NCI-H1105 (cell line): ENCODE measurements at places on chromosomes 7 and 10.

DNA sequence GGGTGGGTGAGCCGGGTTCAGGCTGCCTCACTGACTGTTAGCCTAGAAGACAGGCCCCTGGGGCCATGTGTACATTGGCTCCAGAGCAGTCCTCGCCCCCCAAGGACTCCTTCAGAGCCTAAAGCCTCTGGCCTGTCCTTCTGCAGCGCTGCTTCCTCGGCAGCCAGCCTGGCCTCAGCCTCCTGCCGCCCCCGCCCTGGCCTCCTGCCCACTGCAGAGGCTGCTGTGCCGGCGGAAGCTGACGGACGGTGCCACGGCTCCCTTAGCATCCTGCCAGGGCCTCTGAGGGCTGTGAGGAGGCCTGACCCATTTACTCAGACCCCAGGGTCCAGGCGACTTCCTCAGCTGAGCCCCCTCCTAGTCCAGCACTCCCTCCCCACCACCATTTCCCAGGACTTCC lies 4.9 kb downstream of the SRRM3 start:
- DNase-seq, result no peak

DNA sequence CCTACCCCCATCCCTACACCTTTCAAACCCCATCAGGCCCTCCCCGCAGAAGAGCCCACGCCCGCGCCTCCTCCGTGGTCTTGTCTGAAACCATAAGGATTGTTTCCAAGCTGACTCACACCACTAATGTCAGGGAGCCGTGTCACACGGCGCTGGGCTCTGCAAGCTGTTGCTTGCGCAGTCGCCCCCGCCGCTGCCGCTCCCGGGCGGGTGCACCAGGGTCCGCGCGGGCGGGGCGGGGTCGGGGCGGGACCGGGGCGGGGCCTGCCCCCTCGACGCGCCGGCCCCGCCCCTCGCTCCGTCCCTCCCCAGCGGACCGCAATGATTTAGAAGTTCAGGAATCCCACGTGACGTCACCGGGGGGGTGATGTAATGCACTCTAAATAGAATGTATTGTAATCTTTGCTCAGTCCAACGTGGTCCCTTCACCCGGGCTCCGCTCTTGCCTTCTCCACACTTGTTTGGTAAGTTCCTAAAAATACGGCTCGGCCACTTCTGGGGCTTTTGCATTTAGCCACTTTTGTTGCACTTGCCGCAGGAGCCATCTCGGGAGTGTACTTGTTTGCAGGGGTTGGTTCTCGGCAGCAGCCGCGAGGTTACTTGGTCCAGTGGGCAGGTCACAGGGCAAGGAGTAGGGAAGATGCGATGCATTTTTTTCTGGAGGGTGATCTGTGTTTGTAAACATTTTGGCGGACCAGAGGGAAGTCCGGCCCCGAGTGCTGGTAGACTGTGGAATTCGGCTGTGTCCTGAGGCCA lies 3.2 kb upstream of the CREB5 start:
- DNase-seq, result peak; percentile 55

- DNase-seq, result peak; percentile 39
Observed at GRCh38 chr7:113945018-113945938, 26.5 kb upstream of the PPP1R3A start.

DNA sequence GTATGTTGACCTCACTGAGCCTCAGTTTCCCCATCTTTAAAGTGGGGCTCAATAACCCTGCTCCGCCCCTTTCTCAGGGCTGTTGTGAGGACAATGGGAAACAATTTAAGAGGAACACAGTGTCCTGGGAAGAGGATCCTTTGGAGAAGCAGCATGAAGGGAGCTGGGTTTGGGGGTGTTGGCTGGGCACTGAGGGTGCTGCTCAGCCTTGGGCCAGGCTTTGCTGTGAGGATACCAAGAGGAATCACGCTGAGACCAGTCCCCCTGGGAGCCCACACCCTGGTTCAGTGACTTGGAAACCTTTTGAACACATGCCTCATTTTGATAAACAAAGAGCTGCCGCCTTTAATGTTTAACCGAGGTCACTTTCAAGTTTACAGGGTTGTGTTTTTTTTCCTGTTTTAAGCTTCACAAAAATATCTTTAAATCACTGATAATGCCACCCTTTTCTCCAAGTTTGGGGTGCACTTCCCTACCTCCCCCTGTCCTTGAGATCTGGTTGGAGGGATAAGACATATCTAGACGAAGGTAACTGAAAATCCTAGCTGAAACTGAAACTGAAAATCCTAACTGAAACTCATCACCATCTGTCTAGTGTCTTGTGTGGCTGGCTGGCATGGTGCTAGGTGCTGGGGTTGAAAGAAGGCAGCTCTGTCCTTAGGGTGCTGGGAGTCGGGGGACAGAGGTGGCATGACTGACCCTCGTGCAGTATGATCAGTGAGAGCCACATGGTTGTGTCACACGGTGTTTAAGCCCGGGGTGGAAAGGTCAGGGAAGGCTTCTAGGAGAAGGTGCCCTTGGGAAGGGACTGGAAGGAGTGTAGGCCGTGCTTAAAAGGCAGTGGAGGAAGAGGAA lies 27.7 kb downstream of the ZNF775 start:
- DNase-seq, result no peak

- DNase-seq, result no peak
Observed at GRCh38 chr10:28922861-28923260, 245.5 kb downstream of the BAMBI start.

DNA sequence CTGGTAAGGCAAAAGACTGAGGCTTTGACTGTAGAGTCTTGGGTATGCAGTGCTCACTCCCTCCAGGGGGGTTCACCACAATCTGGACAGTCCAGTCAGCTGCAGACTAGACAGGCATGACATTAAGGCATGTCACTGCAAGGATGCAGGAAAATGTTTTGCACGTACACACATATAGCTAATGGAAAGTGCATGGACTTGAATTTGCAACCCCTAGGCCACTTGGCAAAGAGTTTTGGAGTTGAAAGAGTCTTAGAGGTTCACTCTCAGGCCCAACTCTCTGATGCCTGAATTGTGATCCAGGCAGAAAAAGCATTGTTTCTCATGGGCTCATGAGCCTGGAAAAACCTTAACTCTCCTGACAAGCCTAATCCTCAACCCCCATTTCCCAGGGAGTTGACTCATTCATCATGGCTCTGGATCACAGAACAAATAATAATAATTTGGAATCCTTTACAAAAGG lies 51.9 kb downstream of the LAMB4 start:
- no peak for DNase-seq

- no peak for DNase-seq
Observed at GRCh38 chr10:66783316-66783715, 142.5 kb upstream of the LRRTM3 start.

GRCh38 chr7:115910541-115911164 lies 119.9 kb downstream of the TFEC start:
- DNase-seq, result peak; percentile 24

- DNase-seq, result no peak
Observed at GRCh38 chr10:118118716-118119115, 72.0 kb upstream of the RAB11FIP2 start.

DNA sequence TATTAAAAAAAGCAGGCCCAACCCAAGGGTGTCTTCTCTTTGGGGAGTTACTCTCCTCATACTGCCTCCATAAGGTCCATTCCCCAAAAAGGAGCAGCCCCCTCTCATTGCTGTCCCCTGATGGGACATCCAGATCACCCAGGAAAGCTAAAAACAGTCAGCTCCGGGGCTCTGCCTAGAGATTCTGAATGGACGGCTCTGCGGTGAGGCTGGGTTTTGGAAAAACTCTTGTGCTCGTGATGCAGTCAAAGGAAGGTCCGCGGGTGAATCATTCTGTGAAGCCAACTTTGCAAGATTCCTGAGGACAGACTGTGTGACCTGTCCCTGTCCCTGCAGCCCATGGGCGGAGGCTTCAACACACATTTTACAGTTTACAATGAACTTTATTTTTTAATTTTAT lies 351.5 kb downstream of the TYW1 start:
- DNase-seq, result no peak

GRCh38 chr7:24779283-24779655 lies 22.0 kb upstream of the GSDME start:
- no peak for DNase-seq

DNA sequence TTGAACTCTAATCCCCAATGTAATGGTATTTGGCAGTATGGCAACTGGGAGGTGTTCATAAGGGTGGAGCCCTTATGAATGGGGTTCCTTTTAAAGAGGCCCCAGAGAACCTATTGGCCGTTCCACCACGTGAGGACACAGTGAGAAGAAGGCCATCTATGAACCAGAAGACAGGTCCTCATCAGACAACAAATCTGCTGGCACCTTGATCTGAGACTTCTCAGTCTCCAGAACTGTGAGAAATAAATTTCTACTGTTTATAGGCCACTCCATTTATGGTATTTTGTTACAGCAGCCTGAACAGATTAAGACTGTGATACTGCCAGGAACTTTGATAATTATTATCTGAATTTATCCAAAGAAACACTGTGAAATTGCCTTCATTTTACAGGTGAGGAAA lies 132.3 kb downstream of the GLI3 start:
- DNase-seq, result no peak

DNA sequence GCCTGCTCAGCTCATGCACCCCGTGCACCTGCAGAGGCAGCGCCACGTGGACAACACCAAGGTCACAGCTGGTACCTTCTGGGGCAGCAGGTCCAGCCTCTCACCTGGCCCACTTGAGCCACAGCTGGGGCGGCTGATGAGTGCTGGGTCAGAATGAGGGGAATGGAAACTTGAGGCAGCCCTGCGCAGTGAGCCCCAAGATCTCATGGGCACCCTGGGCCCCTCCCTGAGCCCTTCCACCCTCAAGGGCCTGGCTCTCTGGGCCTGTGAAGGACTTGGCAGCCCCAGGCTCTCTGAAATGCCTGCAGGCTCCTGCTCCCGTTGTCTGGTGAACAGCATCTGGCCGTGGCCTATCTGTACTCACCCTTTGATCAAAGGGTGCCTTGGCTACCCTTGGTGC lies 112.7 kb downstream of the TCERG1L start:
- no peak for DNase-seq

DNA sequence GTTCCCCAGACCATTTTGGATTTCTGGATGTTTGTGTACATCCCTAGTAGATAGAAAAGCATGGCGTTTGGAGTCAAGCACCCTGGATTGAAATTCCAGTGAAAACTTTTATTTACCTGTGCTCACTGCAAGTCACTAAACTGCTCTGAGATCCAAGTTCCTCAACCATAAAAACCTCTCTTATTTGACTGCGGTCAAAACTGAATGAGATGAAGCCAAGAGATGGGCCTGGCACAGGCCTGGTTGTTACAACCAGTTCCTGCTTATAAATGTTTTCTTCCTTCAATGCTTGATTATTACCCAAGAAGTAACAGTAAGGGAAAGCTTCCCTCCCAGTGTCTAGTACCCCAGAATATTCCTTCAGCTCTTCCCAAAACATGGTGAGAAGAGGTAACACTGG lies 70.9 kb upstream of the HPS1 start:
- no peak for DNase-seq

DNA sequence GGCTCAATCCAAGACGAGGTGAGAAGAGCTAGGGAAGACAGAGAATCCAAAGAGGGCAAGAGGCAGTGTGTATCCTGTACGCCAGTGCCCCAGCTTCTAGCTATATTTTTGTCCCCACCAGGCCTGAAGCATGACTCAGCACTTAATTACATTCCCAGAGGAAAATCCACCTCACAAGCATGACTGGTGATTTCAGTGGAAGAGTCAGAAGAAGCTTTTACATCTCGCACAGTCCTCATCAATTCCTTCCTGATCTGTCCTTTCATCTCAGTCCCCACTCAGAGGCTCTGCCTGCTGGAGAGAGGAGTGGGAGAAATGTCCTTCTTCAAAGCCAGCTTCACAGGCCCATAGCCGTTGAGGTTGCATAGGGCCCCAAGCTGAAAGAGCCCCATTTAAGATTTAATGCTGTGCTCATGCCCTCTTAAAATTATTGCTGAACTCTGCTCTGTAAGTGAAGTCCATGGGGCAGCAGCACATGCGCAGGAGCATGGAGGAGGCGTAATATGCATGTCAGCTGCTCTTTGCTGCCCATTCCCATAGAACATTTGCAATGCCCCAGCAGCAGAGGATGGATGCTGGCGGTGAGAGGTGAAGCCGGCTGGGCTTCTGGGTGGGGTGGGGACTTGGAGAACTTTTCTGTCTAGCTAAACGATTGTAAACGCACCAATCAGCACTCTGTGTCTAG lies 39.0 kb upstream of the AOAH start:
- no peak for DNase-seq

DNA sequence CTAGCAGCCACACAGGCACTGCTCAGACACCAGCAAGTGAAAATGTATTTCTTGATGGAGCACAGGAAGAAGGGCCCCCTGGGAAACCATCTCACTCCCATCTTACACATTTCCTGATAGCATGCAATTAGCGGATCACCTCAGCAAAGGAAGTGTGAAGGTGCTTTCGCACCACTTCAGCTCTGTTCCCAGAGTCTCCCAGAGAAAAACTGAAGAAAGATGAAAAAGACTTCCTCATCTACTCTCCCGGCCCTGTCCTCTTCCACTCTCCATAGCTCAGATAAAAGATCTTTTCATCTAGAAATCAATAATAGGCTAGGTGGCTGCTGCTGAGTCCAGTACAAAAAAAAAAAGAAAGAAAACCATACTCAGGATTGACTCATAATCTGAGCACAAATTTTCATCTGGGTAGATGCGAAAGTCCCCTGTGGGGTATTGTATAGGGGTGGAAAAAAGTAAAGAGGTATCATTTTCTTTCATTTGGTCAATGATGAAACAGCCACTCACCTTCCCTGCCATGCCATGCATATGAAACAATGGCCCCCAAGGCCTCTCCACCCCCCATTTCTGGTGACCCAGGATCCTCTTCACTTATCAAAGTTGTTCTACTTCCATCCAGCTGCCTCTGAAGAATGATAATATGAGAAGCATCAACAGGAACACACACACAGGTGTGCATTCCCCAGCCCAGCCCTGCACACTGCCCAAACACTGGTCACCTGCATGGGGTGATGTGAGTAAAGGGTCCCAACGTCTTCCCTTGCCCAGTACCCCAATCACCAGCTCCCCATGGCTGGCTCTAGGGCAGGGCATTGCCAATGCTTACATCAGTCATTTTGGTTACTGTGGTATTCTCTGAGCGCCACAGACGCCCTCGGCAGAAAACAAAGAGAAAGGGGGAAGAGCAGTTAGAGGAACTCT lies 48.8 kb upstream of the DGKI start:
- DNase-seq, result no peak

DNA sequence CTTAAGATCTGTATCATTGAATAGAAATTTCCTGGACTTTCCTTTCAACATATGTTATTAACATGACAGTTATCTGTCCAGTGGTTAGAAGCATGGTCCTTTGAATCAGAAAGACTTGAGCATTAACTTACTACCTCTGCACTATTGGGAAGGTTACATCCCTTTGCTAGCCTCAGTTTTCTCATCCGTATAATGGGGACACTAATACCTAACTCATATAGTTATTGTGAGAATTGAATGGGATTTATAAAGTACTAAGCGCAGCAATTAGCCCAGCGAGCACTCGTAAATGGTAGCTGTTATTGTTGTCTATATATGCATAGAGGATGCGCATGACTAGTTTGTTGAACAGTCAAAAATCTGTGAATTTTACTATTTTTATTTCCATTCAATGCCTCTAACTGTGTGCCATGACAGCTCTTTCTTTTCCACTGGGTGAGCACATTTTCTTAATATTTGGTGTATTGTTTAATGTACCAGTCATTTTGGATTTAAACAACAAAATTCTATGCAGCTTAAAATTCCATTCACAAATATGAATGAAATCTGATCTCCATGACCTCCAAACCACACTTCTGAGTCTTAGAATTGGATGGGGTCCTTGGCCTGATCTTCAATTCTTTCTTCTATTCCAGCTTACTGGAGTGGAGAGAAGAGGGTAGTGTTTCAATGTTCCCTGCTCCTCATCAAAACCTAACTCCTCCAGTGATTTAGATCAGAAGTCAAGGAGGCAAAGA lies 65.0 kb downstream of the CACNB2 start:
- no peak for DNase-seq

- DNase-seq, result no peak
Observed at GRCh38 chr7:16929146-16929762, 47.5 kb upstream of the AGR3 start.

GRCh38 chr7:81399471-81399870 lies 370.4 kb downstream of the HGF start:
- no peak for DNase-seq
